ENCODE measurements at places on chromosomes 13 and 19.
A peak's percentile ranks its signal among the peaks of the same experiment; 100 is the strongest.

DNA sequence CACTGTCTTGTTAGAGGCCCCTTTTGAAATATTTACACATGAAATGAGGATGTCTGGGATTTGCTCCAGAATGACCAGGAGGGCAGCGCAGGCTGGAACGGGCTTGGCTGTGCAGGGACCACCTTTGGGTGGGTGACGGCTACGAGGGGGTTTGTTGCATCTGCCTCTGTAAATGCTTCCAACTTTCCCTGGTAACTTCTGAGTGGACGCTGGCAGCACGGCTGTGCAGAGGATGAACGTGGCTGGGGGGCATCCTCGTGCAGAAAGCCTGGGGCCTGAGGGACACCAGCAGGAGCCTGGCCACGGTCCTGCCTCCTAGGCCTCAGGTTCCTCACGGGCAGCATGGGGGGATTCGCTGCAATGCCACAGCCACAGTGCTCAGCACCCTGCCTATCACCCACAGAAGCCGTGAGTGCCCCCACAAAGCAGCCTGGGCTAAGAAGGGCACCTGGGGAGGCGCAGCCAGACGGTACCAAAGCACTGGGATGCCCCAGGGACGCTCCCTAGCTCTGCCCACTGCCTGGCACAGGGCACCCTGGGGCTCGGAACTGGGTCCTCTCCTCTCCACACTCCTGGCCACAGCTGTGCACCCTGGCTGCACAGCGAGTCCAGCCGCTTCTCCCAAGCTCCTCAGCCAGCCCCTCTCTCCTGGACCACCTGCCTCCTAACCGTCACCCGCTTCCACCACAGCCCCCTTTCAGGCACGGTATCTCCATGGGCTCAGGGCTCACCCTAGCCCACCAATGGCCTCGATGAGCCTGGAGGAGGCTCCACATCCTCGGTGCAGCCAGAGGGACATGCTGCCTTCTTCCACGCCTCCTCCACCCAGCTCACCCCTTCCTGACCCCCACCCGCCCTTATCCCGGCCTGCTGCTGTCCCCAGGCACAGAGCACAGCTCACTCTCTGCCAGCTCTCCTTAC is 44.5 kb downstream of the MLLT1 start:
- no peak for DNase-seq

DNA sequence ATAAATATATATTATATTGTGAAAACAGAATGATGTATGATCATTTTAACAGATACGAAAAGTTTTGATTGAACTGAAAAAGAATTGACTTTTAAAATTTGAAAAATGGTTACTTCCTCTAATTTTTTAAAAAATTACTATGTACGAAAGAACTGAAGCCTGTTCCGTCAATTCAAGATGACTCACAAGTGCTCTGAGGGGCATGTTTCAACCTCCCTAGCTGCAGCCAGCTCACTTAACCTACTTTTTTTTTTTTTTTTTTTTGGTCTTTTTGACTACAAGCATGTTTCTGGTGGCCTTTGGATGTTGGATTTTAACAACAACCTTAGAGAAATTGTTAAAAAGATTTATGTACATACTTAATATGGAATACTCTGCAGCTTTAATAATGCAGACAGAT is 1139.3 kb downstream of the DIAPH3 start:
- no peak for DNase-seq

GRCh38 chr13:61486496-61486895 is 70.8 kb upstream of the PCDH20 start:
- DNase-seq, result no peak

- no peak for DNase-seq
Measured at GRCh38 chr19:55635334-55635717, 5.5 kb upstream of the ZNF580 start.

- no peak for DNase-seq
Measured at GRCh38 chr19:6236310-6237291, 43.2 kb downstream of the MLLT1 start.

DNA sequence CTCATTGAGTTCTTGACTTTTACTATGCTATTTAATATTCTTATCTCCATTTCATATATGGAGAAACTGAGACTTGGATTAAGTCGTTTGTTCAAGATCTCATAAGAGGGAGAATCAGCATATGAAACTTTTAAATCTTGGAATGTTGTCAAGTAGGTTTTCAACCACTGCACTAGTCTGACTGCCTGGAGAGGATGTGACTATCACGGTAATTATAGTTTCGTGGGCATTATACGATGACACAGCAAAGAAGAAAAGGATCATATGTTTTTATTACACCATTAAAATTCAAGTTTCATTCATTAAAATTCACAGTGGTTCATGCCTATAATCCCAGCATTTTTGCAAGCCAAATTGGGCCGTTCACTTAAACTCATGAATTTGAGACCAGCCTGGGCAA is 555.2 kb downstream of the SLITRK1 start:
- DNase-seq, result no peak

DNA sequence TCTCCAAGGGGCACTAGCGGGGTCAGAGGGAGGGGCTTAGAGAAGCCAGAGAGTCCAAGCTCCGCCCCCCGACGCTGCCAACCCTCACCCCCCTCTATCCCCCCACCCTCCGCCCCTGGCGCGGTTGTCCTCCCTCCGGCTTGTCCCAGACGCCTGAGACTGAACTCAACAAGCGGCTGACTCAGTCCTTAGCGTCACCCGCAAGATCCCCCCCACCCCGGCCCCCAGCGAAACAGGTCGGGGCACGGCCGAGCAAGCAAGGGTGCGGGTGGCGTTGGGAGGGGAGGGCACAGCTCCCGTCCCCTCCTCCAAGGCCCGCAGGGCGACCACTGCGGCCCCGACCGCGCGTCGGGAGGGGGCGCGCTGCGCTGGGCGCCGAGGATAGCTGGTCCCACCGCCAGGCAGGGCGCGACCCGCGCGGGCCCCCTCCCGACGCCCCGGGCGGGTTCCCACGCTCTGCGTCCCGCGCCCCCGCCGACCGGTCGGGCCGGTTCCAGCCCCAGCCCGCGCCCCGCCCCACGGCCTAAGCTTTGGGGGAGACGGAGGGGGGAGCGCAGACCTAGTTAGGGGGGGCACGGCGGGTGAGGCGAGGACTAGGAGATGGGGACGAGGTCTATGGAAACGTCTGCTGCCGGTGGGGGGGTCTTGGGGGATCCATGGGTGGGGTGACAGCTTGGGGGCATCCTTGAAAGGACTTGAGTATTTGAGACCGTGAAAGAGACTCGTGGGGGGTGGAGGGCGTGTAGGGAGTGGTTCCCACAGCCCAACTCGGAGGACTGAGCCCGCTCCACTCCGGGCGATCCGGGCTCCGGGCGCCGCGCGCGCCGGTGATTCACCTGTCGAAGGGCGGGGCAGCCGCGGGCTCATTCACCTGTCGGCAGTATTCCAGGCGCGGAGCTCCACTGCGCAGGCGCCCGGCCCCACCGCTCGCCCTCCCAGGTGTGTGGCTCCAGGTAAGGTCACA is 5.1 kb downstream of the NOTCH3 start:
- no peak for DNase-seq

DNA sequence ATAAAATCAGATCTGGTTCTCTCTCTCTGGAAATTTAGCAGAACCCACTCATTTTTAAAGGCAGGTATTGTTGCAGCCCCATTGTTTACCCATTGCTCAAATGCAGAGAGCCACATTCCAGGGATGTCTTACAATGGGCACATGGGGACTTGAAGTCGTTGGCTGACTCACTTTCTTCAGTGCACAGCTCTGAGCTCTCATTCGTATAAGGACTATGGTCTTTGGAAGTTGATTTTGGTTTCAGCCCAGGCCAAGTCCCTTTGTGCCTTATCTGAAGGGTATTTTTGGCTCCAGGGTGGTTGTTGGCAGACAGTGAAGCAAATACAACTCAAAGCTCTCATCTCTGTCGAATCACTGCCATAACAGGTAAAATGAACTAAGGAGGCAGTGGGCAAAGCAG is 47.3 kb upstream of the CLDN10 start:
- no peak for DNase-seq

- no peak for DNase-seq
Measured at GRCh38 chr13:79385694-79386093, 20.4 kb downstream of the RBM26 start.

DNA sequence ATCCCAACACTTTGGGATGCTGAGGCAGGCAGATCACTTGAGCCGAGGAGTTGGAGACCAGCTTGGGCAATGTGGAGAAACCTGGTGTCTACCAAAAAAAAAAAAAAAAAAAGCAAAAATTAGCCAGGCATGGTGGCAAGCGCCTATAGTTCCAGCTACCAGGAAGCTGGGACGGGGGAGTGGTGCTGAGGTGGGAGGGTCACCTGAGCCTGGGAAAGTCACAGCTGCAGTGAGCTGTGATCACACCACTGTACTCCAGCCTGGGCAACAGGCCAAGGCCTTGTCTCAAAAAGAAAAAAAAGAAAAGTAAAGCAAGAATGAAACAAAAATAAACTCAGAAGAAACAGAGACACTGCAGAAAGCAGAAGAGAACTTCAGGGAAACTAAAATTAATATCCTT is 31.6 kb downstream of the MTRF1 start:
- no peak for DNase-seq

DNA sequence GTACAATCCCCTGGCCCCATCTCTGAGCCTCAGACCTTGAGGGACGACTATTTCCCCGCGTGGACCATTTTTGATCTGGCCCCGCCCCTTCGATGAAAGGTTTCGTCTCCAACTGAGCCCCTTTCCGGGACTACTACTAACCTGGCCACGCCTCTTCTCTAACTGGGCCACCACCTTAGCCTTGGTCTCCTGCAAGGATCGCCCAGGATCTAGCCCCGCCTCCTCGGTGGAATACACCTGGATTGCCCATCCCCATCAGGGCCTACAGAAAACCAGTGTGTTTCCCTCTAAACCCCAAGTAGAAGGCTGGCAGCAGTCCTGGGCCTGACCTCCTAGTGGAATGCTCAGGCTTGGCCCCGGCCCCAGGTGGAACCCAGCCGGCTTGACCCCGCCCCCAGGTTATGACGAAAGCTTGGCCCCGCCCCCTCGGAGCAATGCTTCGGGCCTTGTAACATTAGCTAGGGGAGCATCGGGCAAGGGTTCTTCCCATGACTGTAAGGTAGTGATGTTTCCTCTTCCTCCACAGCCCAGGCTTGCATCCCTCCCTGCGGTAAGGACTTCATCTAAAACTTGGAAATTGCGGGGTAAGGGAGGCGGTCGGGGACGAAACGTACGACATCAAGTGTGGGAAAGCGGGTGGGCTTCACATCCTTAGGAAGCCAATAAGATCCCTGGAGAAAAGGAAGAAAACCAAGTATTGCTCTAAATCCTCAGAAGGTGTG is 9.1 kb downstream of the SPACA6 start:
- peak; percentile 24 for DNase-seq

DNA sequence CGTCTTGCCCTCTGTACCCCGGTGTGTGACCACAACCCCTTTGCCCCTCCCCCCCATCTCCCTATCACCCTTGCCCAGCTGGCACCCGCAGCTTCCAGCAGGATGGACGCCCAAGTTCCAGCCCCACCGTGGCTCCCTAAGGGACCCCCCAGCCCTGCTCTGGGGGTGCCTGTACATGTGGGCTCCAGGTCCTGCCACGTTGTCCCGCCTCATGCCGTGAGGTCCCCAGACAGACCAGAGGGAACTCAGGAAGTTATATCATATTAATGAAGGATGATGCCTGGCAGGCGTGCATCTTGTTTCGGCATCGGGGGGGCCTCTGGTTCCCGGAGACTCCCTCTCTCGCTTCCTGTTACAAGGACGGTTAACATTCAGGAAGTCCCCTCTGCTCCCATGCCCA is 1.6 kb upstream of the PTGIR start:
- no peak for DNase-seq
